ENCODE measurements at places on chromosomes 1 and 21. TPM values are rescaled to one million over a fixed set of nuclear protein-coding genes. Genes with fewer than 3 reads are reported as not detected.

LRRC8C gene
- 46.8 TPM for total RNA-seq

MEGF6 gene
- total RNA-seq = 10.0 TPM

PGLYRP3 gene
- not detected for total RNA-seq

RGS8 gene
- not detected for total RNA-seq

TCP10L gene
- 0.70 TPM for total RNA-seq

ALX3 gene
- not detected for total RNA-seq

KMO gene
- not detected for total RNA-seq

CLDN19 gene
- not detected for total RNA-seq

KRTAP7-1 gene
- not detected for total RNA-seq

GBP6 gene
- 0.36 TPM for total RNA-seq

PPIAL4G gene
- total RNA-seq = 0.68 TPM

TNFRSF9 gene
- total RNA-seq = 3.4 TPM

PPM1J gene
- 0.32 TPM for total RNA-seq

METTL18 gene
- total RNA-seq = 14.1 TPM

SESN2 gene
- 7.9 TPM for total RNA-seq

OLFML2B gene
- total RNA-seq = not detected

ADAMTS1 gene
- 4.5 TPM for total RNA-seq

KTI12 gene
- total RNA-seq = 16.0 TPM

SIM2 gene
- total RNA-seq = not detected

SPRR2D gene
- total RNA-seq = not detected

KCNQ4 gene
- total RNA-seq = 0.43 TPM

SRRM1 gene
- 213 TPM for total RNA-seq

NDUFS2 gene
- total RNA-seq = 81.5 TPM

IGFN1 gene
- not detected for total RNA-seq

ACTA1 gene
- not detected for total RNA-seq

AMY1B gene
- total RNA-seq = not detected

SPAG17 gene
- not detected for total RNA-seq

DNAI4 gene
- total RNA-seq = 1.6 TPM

SYCP1 gene
- not detected for total RNA-seq

LDLRAP1 gene
- 27.5 TPM for total RNA-seq

All from T-helper 2 cell treated with Interferon-gamma antibody and Interleukin-4, amounts not matched to agents 100 ng/mL and 5 ng/mL, for 36 hours (primary cell).